Activated CD4-positive, alpha-beta T cell treated with anti-CD3 and anti-CD28 coated beads, Interleukin-2, amount 50 U/mL, for 16 hours (primary cell): ENCODE measurements at places on chromosomes 16 and 17.
A peak's percentile ranks its signal among the peaks of the same experiment; 100 is the strongest.

DNA sequence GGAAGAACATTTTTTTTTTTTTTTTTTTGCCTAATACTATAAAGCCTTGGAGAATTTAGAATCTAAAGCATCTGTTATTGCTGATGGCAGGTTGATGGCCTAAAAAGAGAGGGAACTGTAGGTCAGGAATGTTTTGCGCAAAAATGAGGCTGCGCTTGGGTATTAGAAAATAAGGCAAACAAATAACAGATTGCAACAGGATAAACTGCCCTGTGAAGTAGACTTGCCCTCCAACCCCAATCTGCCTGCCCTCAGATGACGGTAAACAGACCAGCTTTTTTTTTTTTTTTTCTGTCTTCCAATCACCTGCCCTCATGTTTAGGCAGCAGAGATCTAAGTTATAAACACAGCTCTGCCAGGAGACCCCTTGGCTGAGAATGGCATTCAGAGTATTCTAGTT lies 3.8 kb upstream of the DHX8 start:
- DNase-seq: no peak

DNA sequence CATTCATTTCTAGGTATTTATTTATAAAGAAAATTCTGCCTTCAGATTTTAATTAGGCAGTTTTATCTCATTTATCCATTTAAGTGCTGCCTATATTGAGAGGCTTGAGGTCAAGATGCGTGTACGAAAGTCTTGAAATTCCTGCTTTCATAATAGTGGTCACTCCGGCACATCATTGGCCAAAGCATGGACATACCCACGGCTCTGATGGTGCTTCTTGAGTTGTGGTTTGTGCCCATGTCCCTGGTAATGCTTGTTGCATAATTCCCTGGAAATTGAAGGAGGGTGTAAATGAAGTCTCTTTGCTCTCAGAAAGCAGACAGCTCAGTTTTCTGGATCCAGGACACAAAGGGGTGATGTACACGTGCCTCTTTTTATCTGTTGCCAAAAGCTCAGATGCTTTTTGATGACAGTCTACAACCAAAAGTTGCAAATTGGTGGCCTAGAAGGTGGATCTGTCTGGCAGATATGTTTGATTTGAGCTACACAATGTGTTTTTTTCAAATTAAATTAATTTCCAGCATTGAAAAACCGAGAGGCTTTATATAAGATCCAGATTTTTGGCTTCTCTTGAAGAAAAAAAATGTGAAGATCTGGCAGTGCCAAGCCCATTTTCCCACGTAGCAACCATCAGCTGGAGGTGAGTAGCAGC lies 94.4 kb downstream of the SHISA9 start:
- DNase-seq: no peak

DNA sequence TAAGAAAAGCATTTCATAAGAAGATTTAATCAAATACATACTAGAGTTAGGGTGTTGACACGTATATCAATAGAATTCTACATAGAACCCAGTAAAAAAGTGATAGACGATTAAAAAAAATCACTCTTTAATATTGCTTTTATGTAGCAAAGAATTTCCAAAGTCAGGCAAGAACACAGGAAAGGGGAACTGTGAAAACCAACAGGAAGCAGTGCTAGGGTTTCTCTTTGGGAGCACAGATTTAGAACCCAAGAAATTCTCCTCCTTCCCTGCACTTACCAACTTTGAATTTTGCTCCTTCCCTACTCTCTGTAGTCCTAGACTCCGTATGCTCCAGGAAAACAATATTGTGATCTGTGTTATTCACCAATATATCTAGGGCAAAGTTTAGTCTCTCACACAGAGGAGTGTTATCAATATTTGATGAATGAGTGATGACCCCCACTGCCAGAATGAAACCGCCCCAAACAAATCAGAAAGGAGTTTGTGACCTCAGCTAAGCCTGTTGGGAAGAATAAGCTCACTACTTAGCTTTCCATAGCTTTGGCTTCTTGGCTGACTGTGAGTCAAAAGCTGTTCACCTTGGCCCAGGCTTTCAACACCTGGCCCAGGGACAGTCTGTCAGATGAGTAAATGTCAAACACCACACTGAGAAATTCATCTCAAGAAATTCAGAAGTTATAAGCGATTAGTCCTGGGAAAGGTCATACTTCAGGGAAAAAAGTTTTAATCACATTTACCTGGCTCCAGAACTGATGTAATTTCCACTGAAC lies 8.6 kb downstream of the RFWD3 start:
- no peak for DNase-seq

DNA sequence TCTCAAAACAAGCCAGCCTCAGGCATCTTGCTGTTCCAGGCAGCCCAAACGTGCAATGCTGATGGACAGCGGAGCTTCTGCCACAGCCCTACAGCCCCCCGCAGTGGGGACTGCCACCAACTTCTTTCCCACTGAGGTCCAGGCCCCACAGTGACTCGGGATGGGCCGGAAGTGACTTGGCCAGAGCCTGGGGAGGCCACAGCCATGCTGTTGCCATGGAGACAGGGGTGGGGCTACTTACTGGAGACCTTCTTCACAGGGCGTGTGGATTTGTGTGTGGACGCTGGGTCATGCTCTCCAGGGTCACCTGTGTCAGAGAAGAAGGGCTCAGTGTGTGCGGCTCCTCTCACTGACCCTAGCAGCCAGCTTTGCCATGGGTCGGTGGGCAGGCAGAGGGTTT lies 15.0 kb downstream of the TRIM25 start:
- DNase-seq: no peak

- no peak for DNase-seq
These were observed 12.7 kb upstream of the CD300LD start for GRCh38 chr17:74604761-74605160.

DNA sequence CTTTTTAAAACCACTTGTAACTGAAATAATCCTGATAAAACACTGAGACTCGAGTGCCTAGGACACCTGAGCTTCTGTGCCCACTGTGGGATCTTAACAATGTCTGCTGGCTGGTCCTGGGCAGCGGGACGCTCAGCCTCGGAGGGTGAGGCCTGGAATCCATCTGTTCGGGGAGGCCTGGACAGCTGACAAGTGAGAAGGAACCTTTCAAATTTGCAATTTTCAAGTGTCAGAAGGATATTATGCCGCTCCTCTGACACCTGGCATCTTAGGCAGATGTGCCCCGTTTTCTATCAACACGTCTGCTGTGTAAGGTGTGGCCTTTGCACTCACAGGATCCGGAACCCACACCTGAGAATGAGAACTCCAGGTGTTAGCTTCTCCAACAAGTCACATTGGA lies 33.1 kb upstream of the C16orf78 start:
- no peak for DNase-seq

DNA sequence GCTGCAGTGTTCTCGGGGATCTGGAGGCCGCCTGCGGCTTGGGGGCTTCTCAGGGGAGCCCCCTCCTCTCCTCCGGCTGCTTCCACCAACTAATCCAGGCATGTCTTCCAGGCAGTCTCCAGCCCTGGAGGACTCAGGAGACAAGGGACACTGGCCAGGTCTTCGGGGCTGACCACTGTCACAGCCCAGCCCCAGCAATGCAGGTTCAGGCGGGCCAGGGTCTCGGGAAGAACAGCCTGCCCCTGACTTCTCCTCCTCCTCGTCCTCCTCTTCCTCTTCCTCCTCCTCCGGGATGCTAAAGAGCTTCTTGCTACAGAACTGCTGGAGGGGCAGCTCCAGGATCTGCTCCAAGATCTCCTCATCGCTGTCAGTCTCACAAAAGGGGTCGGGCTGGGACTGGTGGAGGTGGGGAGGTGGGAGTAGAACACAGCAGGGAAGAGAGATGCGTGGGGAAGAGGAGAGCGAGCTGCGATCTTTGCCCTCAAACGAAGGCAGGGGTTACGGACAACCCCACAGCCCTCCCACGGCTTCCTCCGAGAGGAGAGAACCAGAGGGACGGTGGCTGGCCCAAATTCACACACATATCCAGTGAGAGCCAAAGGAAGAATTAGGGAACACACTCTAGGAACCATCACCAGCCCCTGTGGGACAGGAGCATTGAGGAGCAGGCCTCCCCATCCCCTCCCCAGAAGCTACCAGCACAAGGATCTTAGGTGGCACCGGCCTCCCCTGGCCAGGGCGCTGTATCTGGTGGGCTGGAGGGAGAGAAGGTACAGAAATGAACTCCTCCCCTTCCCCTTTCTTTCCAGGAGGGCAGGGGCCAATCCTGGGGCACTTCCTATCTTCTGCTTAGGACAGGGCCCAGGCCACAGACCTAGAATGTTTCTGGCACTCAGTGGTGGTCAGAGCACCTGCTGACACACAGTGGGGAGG lies 19.3 kb downstream of the TSPOAP1 start:
- no peak for DNase-seq

GRCh38 chr16:15894571-15895374 lies 6.4 kb upstream of the CEP20 start:
- DNase-seq: peak; percentile 46

DNA sequence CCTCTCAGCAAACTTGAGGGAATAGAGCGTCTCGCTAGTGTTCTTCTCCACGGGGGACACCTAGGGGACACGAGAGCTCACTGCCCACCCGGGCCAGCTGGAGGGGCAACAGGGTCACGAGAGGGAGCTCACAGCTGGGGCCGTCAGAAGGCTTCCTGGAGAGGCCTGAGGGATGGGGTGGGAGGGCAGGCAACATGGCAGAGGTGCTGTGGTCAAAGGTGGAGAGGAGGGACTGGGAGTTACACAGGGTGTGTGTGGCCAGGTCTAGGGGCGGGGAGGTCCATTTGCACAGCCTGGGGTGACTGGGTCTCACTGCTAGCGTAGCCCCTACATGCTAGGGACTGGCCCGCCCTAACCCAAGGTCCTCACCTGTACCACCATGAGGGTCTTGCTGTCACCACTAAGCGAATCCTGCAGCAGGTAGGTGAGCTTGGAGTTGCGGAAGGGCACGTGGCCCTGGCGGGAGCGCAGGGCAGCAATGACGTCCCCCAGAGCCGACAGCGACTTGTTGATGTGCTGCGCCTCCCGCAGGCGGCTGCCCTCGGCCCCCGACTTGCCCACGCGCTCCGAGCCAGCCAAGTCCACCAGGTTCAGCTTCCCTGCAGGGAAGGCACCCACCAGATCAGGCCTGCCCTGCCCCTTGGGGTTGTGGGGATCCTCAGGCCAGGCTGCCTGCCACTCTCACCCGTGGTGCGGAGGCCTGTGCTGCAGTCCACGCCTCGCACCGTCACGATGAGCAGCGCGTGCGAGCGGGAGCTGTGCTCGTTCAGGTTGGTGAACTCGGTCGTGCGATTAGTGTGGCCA lies 25.0 kb downstream of the KATNB1 start:
- DNase-seq: no peak

DNA sequence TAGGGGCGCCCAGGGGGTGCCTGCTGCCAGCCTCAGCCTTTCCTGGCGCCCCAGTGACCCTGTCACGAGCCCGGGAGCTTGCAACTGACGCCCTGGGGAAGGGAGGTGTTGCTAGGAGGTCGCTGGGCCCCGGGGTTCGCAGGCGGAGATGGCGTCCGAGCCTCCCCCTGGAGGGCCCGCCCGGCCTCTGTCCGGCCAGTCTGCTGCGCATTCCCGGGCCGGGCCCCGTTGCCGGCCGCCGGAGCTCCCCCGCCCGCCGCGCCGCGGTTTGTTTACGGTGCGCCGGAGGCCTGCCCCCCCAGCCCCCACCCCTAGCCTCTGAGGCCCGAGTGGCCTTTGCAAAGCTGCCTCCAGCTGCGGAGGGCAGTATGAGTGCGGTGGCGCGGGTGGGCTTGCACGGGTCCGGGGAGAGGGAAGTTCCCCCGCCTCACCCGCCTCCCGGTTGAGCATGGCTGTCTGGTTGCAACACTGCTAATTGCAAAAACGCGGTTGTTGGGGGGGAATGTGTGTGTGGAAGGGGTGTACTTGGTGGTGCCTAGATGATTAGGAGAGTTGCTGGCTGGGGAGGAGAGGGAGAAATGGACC lies 514 bp downstream of the THRA start:
- DNase-seq: no peak

DNA sequence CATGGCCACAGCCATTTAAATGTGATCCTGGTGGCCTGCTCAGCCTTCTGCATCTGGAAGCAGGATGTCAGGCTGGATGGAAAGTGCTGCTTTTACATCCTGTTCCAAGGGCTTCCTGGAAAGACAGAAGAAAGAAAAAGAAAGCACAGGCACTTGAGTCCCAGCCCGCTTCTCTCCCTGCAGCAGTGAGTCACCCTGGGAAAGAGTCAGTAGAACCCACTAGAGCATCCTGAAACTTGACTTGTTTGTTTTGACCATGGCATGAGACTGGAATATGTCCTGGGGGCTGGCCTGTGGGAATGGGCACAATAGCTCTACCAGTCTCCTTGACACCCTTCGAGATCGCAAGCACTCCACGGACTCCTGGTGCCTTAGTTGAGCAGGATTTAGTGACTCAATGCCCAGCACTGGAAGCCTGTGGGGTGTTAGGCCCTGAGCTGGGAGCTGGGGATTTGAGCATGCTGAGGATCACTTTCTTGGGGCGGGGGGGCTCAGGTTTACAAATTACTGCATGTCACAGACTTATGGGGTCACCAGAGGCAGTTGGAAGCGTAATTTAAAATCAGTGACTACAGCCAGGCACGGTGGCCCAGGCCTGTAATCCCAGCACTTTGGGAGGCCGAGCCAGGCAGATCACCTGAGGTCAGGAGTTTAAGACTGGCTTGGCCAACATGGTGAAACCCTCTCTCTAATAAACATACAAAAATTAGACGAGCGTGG lies 22.1 kb upstream of the GNA13 start:
- DNase-seq: no peak
